Stimulated activated CD8-positive, alpha-beta memory T cell treated with anti-CD3 and anti-CD28 coated beads, Interleukin-7, amount 100 ng/mL, for 4 hours (primary cell): ENCODE measurements at places on chromosomes 12 and 14.

- DNase-seq: no peak
These were observed 394.6 kb downstream of the AEBP2 start for GRCh38 chr12:19833775-19834501.

- no peak for DNase-seq
These were observed 306.6 kb downstream of the DAD1 start for GRCh38 chr14:22282417-22282816.

DNA sequence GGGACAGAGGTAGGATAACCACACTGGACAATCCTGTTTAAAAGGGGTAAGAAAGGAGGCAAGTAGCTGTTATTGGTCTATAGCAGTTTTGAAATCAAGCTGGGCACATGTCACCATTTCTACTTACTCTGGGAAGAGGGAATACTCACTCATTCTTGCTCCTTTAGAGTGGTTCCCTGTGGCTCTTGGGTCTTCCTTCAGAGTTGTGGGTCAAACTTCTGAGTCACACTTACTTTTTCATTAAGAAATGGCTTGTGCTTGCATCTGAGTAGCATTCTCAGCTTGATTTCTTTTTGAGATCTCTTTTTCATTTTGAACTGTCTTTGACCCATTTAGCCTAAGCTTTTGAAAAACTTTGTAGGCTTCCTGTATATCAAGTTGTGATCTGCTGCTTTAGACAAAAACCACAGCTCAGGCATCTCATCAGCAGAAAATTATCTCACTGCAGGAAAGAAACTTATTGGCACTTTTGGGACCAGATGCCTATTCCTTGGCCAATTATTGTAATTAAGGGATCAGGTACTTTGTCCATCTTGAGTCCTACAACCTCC is 122.2 kb downstream of the AEBP2 start:
- no peak for DNase-seq

- DNase-seq: no peak
These were observed 8.3 kb downstream of the REC8 start for GRCh38 chr14:24179961-24180796.

GRCh38 chr14:61179061-61179690 is 102.0 kb downstream of the TMEM30B start:
- no peak for DNase-seq

GRCh38 chr12:27841392-27841882 is 61.4 kb upstream of the MANSC4 start:
- no peak for DNase-seq

- DNase-seq: no peak
These were observed 94.3 kb downstream of the TNFAIP2 start for GRCh38 chr14:103217538-103217937.

- DNase-seq: peak; percentile 11
These were observed 1.4 kb downstream of the ATF1 start for GRCh38 chr12:50765095-50765911.

GRCh38 chr12:15555446-15555845 is 233.1 kb downstream of the PTPRO start:
- DNase-seq: no peak

DNA sequence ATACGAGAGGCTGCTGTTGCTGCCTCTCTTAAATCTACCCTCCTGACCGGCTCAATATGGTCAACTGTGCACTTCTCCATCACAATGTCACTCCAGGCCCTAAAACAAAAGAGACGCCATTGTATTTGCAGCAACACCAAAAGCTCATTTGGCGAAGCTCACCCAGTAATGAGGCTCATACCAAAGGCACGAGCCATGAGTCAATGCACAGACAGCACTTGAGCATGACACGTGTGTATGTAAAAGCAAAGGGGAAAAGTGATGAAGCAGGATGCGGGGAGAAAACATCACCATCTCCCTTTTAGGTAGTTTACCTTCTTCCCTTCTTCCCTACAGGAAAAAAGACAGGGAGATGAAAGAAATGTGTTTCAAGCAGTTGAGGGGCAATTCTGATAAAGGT is 150.3 kb downstream of the FOXN3 start:
- DNase-seq: no peak
